ENCODE measurements at places on chromosomes 5 and 9.
A peak's percentile ranks its signal among the peaks of the same experiment; 100 is the strongest.

GRCh38 chr9:97505845-97506244, 4.4 kb downstream of the TMOD1 start:
- DNase-seq: no peak

GRCh38 chr5:143605403-143606005, 202.0 kb upstream of the NR3C1 start:
- peak; percentile 37 for DNase-seq

- no peak for DNase-seq
These were observed 10.3 kb downstream of the OCLN start for GRCh38 chr5:69502767-69503488.

DNA sequence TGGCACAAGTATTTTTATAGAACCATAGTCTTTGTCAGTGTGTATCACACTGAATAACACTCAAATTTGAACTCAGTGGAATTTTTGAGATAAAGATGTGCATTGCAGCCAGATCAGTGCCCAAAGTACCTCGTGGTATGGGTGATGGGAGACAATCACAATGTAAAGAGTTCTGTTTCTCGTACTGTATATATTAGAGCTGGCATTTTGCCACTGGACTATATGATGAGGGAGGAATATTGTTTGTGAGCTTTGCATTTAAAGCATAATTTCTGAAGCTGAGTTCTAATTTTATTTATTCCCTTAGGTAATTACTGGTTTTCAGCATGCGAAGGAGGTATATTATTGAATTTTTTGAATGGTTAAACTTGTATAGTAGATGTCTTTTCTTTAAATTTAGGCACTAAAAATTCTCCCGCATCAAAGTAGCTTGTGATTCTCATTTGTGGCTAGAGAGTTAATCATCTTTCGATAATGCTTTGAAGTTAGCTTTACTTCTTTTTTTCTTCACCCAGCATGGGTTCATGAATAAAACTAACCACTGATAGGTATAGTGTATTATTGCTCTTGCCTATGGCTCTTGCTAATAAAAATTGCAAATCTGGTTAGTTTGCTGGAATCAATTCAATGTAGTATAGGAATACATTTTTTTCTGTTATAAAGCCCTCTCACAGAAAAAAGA, 43.1 kb downstream of the PAM start:
- no peak for DNase-seq

GRCh38 chr9:90795871-90796317, 5.7 kb upstream of the SYK start:
- DNase-seq: peak; percentile 42

DNA sequence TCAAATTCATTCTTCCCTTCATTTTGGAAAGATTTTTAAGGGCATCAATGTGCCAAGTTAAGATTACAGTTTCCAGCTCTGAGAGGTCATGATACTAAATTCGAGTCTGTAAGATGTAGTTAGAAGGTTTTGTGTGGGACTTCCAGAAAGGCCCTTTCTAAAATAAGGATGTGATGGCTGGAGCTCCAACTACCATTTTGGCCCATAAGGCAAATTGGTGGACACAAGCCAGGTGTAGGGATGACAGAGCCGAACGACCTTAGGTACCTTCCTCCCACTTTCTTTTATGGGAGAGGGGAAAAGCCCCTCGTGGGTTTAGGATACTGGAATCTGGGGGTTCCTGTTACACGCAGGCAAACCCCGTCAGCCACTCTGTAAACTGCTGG, 54.3 kb upstream of the PTPDC1 start:
- no peak for DNase-seq

DNA sequence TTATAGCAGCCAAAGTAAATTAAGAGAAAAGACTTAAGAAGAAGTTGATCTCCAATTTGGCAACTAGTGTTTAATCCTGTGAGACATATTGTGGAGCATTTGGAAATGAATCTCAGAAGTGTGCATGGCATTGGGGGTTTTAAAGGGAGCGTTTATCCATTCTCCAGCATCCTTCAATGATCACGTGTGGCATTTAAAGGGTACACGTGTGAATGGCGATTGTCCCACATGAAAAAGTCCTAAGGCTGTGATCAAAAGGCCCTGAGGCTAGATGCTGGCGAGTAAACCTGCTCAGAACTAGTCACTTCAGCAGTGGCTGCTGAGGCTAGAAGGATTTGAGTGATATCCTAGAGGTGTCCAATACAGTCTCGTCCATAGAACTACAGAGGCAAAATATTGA, 315.6 kb upstream of the CDH9 start:
- DNase-seq: no peak

DNA sequence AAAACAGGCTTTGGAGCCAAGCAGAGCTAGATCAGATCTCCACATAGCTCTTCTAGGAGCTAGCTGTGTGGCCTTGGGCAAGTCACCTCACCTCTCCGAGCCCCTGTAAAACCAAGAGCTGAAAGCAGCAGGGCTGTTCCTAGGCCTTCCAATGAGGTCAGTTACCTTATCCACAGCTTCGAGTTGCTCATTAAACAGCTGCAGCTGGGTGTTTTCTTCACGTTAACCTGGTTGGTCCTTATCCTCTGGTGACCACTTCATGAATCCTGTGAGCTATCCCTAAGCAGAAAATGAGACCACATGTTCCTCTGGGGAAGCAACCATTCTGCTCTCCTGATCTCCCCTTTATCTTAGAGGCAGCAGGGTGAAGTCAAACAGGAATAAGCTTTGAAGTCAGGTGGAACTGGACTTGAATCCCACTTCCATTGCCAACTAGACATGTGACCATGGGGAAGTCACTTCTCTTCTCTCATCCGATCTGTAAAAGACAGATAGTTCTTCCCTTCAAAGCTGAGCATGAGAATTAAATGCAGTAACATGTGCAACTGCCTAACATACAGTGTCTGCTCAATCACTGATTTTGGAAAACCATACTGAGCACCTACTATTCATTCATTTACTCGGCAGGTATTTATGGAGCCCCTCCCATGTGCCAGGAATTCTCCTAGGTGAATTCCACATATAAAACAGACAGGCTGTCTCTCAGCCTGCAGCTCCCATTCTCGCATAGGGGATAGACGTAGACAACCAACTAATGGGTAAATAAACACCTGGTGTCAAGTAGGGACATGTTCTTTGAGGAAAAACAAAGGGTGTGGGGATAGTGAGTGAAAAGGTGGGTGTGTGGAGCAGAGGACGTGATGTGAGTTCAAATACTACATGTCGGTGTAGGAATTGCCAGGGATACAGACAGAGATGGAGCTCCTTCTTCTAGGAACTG, 111.7 kb upstream of the BOD1 start:
- DNase-seq: no peak

GRCh38 chr5:131022811-131023497, 142.1 kb downstream of the HINT1 start:
- DNase-seq: no peak

DNA sequence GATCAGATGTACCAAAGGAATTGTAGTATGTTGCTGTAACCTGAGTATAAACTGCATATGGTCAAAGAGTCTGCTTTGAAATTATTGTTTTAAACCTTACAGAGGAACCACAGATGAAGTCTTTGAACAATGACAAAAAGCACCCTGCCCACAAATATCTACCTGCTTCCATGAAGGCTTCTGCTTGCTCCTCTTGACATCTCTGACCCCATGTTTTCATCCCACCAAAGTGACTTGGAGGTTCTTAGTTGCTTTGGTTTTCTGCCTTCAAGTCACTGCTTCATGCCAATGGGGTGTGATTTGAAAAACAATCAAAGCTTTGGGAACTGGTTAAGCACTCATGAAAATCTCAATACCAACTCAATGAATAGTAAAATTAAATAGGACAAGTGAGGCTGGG, 194.6 kb upstream of the ACTBL2 start:
- no peak for DNase-seq

DNA sequence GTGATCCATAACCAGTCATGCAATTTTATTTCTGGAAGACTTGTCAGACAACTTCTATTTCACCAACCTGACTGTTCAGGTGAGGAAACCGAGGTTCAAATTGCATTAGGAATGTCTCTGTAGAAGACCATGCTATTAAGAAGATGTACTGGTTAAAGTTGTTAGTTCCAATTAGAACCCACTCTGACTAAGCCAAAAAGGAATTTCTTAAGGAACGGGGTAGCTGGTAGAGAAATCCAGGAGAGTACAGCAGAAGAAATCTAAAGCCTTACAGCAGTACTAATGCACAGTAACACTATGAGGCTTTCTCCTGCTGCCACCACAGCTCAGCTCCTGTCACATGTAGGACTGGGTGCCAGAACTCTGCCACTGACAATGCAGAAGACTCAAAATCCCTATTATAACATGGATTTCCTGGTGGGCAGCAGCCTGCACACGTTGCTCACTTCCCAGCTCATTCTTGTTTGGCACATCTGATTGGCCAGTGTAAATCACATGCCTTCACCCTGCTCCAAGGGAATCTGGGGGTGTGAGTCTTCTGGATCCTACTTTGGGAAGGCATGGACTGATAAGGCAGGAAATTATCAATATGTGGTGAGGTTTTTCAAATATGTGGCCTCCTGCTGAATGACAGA, 37.1 kb downstream of the CAST start:
- no peak for DNase-seq

GRCh38 chr5:36172599-36172998, 20.7 kb downstream of the SKP2 start:
- no peak for DNase-seq

DNA sequence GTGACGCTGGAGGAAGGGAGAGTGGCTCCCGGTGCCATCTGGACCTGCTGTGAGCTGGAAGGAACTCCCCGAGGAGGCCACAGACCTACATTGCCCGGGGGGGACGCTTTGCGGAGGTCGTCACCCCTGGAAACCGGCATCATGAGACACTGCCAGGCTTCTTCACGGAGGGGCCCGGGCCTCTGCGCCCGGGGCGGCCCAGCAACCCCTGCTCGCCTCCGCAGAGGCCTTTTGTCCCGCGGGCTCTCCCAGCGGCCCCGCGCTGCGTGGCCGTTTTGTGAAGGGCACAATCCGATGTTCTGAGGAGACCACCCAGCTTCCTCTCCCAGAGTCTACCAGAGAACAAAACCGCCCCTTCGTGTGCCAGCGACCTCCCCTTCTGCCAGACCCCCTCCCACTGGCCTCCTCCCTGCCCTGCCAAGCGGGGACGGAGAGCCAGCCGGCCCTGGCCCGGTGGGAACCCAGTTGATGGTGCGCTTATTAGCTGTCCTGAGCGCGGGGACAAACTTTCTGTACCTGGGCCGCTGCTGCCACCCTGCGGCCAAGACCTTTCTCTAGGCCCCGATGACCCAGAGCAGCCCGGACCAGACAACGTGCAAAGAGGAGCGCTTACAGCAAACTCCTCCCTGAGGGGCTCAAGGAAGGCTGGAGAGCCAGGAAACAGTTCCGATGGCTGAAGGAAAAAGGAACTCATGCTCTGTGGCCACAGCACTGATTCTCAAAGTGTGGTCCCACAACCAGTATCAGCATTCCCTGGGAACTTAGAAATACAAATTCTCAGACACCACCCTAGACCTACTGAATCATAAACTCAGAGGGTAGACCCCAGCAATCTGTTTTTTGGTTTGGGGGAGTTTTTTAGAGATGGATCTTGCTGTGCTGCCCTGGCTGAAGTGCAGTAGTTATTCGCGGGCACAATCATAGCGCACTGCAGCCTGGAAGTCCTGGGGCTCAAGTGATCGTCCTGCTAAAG, 86.7 kb downstream of the SLC1A3 start:
- peak; percentile 90 for DNase-seq

- peak; percentile 49 for DNase-seq
These were observed 34.4 kb downstream of the FEM1C start for GRCh38 chr5:115510145-115510645.

DNA sequence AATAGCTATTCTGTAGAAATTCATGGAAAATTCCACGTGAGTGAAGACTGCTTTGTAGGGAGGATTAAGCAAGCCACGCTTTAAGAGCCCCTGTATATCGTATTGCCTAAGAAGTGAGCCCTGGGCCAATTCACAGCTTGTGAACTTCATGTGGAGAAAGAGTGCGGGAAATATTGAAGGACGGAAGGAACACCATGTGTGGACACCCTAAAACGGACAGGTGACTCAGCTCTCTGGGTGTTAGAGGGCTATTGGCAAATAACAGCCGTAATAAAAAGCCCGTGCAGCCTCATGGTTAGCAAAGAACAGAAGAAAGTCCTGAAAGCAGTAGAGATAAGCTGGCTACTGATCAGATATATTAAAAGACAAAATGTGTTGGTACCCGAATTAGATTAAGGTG, 26.4 kb downstream of the ZNF366 start:
- DNase-seq: no peak

GRCh38 chr9:129627556-129628440, 1.8 kb downstream of the NTMT1 start:
- no peak for DNase-seq

GRCh38 chr9:86413971-86414880, 60.0 kb upstream of the TUT7 start:
- DNase-seq: peak; percentile 40

GRCh38 chr9:78783743-78784142, 486.8 kb downstream of the PSAT1 start:
- DNase-seq: no peak

GRCh38 chr5:90408571-90409317, 812 bp downstream of the CETN3 start:
- DNase-seq: no peak

- no peak for DNase-seq
These were observed 94.8 kb upstream of the SMARCA2 start for GRCh38 chr9:1920386-1920785.

GRCh38 chr5:180135128-180135955, 63.8 kb upstream of the RNF130 start:
- DNase-seq: no peak

GRCh38 chr5:115022303-115022702, 147.4 kb downstream of the TRIM36 start:
- DNase-seq: no peak

- DNase-seq: no peak
These were observed 352.9 kb downstream of the GLIS3 start for GRCh38 chr9:3946840-3947587.

DNA sequence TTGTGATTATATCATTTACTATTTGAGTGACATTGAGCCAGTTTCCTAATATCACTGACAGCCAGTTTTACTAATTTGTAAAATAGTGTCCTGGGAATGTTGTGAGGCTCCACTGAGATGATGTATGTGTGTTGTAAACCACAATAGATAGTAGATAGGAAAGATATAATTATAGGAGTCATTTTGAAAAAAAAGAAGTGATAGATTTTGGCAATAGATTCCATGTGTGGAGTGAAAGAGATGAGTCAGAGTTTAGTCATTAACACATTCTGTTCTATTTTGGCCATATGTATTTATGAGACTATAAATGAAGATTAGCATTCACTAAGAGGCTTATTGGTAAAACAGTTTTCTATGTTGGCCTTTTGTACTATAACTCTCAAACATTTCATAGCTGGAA, 388.2 kb downstream of the FAM170A start:
- DNase-seq: no peak

DNA sequence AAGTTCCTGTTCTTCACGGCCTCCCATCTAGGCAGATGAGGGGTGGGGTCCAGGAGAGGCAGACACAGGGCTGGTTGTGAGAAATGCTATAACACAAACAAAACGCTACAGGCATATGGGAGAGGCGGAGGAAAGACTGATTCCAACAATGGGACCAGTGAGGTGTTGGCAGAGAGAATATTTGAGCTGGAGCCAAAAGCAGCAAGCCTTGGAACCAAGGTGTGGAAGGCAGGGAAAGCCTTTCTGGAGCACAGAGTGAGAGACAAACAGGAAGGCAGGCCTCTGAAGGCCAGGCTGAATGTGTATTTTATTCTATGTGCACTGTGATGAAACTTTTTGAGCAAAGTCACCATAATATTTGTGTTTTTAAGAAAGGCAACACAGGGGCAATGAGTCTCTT, 2.9 kb downstream of the ATPSCKMT start:
- no peak for DNase-seq

- DNase-seq: no peak
These were observed 35.9 kb upstream of the STRBP start for GRCh38 chr9:123304340-123304691.

- no peak for DNase-seq
These were observed 976.4 kb upstream of the CDH9 start for GRCh38 chr5:28014779-28015178.

Measured in globus pallidus (tissue), 1 donor.